ENCODE measurements at places on chromosomes 6 and 20.
A peak's percentile ranks its signal among the peaks of the same experiment; 100 is the strongest.

- no peak for DNase-seq
Observed at GRCh38 chr6:36650848-36651478, 27.6 kb upstream of the CDKN1A start.

DNA sequence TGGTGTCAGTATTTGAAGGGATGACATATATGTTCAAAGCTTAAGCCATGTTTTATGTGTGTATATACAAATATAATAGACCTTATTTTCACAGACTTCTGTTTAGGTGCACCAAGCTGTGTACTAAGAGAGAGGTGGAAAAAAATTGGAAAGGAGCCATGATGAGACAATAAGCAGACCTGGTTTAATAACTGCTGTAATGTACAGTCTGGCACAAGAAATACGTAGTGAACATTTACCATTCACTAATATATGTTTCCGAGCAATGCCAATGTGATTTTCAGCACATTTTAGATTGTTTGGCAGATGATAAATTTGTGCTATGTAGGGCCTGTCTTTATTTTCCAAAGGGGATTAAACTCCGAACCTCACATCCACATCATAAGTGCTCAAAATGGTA is 116.3 kb downstream of the KHDC1L start:
- no peak for DNase-seq

DNA sequence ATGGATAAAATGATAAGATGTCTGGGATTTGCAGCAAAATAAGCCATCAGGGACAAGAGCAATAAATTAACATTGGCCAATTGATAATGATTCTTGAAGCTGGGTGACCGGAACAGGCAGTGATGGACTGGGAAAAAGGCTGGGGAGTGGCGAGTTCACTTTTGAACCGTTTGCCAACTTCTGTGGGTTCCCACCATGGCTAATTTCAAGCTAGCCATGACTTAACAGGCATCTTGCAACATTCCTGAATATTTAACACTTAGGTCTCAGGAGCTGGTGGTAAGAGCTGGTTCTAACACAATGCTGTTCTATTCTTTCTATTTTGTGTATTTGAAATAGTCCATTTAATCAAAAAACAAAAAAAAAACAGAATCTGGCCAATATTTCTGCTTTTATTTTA is 37.6 kb upstream of the CD83 start:
- no peak for DNase-seq

- DNase-seq = peak; percentile 85
Observed at GRCh38 chr6:36314221-36315014, 22.3 kb downstream of the BNIP5 start.

DNA sequence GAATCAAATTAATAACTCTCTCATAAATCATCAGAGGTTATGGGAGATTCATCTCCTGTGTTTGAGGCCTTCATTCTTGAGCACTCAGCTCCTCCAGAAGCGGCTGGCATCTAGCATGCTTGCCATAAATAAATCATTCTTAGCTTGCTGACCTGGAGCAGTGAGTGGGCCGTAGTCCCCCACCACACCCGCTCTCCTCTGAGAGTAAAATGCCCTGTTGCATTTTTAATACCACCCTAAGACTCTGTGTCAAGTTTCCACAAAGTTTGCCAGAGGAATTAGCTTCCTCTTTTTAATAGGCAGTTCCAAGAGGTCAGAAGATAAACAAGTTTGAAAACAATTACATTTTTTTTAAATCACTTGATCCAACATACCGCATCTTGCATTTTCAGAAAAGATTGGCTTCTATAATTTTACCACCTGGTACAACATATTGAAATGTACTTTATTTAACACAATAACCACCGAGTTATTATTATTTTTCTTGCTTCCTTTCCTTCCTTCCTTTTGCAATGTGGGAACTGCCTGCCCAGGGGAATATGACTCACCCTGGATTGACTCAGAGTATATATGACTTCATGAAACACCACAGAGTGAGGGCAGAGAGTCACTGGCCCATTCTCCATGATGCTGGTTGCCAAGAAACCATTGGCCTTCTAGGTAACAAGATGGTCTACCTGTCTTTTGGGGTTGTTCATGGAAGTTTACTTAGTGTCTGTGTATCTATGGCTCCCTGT is 29.4 kb upstream of the CLIC5 start:
- peak; percentile 40 for DNase-seq

DNA sequence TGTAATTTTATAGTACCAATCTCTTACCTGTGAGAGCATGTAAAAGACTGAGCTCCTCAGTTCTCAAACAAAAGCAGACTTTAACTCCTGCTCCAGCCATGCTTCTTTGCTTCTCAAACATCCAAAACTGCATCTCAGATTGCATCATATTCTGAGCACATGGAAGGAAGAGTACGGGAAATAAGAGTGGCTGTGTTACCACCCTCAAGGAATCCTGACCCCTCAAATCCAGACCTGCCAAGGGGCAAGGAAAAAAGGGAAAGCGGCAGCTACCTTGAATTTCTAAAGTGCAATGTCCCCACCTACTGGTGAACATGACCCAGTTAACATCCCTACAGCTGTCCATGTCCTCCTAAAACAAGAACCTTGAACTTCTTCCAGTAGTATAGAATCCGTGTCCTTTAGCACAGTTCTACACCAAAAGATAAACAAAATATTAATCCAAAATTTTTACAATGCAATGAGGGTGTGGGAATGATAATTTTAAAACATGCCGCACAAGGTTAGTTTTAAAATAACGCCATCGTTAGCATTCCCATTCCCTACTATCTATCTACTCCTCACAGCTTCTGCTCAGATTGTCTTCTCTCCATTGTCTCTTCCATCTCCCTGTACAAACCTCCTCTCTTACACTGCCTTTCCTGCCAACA is 34.1 kb upstream of the HLA-DQB1 start:
- DNase-seq = peak; percentile 9

DNA sequence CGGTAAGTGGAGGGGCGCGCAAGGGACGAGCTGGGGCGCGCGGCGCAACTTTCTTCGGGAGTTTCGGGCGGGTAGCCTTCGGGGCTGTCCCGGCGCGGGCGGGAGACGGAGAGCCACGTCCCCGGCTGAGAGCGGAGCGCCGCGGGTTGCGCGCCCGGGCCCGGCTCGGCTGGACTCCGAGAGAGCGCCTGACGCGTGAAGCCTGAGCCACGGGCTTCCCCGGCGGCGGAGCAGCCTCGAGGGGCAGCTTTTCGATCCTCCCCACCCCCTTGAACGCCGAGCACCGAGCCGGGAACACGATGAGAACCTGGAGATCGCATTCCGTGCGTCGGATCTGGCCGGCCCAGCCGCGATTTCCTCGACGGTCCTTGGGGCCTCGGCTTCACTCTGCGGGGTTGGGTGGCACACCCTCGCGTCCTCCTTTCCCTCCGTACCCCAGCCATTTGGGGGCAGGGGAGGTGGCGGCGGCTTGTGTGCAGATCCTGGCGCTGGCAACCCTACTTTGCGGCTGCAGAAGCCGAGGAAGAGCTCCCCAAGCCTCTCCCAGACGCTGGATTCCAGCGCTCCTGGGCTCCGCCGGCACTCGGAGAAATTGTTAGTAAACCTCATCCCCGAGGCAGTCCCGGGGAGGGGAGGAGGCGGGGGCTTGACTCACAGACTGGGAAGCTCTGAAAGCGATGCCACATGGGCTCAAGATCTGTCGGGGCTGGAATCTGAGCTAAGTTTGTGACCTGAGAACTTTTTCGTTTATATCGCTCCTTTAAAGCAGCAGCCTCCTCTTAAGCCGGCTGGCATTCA is 572 bp downstream of the DSE start:
- DNase-seq = peak; percentile 70

- DNase-seq = no peak
Observed at GRCh38 chr6:32047084-32047478, 8.9 kb downstream of the CYP21A2 start.

DNA sequence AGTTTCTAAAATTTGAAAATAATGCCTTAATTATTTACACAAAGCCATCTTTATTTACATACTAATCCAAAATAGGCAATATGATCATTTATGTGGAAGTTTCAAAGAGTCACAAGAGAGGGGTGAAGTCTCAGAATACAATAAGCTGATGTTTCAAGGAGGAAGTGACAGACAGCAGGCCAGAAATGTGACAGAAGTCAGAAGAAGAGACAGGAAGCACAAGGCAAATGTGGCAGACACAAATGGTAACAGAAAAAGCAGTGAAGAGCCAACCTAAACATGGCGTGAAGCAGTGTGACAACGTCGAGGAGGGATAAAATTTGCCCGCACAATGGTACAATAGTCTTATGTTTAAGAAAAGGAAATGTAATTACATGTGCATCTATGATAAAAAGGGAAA is 59.8 kb downstream of the SHPRH start:
- no peak for DNase-seq

GRCh38 chr6:53701333-53702218 is 36.0 kb upstream of the KLHL31 start:
- DNase-seq = no peak

DNA sequence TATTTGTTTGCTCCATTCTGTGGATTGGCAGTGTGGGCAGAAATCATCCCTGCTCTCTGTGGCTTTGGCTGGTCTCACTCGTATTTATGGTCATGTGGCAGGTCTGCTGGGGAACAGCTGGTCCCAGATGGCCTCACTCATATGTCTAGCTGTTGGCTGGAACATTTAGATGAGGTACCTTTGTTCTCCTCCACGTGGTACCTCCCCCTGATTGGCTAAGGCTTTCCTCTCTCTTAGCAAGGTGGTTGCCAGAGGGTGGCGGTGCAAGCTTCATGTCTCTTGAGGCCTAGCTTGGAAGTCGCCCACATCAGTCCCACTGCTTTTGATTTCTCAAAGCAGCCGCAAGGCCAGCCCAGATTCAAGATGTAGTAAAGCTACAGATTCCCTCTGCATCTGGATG is 348.5 kb upstream of the BTBD3 start:
- DNase-seq = no peak

DNA sequence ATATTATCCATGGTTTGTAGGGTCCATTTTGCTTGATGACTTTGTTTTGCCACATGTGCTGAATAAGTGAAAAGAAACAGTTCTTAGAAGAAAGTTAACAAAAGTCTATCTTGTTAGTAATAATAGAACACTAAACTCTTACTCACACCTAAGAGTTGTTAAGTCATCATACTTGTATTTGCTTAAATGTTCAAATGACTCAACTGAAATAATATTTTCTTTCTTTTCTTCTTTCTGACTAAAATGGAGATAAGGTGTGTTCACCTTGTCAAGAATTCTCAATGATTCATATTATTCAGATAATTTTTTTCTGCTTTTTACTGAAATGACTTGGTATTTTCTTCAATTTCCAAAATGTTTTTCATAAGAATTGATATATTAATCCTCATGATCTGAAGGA is 327.2 kb downstream of the HTR1B start:
- no peak for DNase-seq

DNA sequence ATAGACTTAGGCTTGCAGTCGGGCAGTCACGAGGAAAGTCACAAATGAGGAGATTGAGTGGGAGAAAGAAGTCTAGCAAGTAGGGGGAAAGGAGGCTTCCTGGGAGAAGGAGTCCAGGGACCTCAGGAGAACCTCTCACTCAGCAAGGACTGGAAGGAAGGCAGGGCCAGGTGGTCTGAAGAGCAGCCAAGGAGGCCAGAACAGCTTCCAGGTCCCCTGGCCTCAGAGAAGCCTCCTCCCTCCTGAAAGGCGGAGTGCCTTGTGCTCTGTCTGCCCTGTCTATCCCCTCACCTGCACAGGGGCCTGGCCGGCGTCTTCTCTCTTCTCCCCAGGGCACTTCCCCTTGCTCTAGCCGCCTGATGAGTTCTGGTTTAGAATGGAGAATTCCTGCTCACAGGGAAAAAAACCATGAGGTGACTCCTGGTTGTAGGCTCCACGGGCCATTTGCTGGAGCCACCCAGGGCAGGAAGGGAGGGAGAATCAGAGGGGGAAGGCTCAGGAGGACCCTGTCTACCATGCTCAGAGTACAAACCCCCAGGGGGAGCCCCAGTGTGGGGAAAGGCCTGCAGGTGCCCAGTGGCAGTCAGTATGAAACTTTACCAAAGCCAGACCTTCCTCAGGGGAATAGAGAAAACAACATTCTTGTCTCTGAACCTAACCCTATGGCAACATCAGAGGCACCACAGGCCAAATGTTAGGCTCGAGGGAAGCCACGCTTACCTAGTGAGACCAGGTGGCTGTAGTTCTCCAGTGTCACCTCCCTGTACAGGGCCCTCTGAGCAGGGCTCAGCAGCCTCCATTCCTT is 11.2 kb downstream of the ZNF337 start:
- DNase-seq = no peak

DNA sequence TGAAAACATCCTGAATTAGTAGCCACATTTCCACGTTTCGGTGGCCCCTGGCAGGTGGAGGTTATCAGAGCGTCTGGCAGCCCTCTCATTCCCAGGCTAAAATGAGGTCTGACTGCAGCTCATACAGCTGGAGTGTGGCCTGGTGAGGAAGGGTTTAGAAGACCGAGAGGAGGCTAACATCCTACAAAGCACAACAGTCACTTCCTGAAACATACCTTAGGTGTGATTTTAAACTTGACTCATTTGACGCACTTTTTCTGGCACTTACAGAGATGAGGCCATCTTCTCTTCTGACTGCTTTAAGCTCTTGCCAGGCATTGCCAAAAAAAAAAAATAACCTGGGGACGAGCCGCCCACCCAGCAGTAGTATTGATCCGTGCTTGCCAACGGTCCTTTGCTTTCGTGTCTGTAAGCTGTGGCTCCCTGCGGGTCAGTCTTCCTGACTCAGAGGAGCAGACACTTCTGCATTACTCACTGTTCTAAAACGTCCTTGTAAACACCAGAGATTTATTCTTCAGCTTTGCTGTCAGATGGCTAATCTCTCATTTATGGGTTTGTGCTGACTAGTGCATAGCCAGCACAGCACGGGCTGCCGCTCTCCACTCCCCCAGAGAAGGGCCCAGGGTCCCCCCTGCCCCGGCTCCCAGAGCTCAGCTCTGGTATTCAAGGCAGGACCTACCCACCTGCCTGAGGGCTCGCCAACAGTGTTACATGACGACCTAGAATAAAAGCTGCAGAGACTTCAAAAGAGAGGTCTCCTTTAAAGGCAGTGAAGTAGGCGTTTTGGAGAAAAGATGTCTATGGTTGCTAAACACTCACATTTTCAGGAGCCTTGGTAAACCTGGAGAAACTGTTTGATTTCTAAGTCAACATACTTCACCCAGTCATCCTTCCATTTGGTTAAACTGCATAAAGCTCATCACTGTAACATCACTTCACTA is 78.5 kb upstream of the FRMD1 start:
- no peak for DNase-seq

DNA sequence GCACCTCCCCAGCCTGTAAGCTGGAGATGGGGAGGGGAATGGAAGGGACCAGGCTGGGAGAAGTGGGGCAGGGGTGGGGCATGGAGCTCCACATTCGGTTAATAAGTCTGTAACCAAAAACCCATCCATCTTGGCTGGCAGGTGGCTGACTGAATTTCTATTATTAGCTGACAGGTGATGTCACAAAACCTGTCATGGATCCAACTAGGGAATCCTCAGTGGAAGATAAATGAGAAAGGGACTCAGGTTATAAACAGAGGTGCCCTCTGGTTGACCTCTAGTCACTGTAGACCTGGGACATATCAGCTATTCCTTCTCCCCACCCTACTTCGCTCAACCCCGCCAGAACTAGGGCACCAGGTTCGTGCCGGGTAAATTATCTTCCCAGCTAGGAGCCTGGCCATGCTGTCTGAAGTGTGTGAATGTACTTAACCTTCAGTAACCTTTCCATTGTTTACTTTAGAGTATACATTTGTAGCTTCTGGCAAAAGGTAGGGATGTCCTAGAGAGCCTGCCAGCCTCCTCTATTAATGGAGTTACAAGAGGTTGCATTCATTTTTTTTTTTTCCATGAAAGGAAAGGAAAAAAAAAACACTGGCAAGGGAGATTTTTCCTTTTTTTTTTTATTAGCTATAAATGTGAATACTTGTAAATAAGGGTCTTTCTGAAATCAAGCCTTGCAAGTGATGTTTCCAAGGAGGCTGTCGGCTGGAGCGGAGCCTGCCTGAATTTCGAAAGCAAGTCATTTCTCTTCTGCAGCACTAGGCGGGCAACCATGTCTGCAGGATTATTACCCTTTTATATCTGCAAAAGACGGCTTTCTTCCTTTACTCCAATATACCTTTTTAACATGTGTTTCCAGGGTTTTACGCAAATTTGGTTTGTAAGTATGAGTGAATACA is 135.9 kb downstream of the TMEM242 start:
- no peak for DNase-seq

All from retinal pigment epithelial cell (primary cell).